ENCODE measurements at places on chromosomes 12 and 14. TPM values are rescaled to one million over a fixed set of nuclear protein-coding genes. Genes with fewer than 3 reads are reported as not detected.

- peak overlapping the region; percentile 58 for H3K4me3 ChIP-seq
- H3K36me3 ChIP-seq, result no peaks in the 10 kb centered on the region
- H3K27ac ChIP-seq, result peak overlapping the region; percentile 100
- peaks cover 6% of the 10 kb centered on the region for H3K4me1 ChIP-seq
- DNase-seq, result peak; percentile 89
Measured at GRCh38 chr14:90382491-90383125, 14.2 kb upstream of the CALM1 start.

GRCh38 chr12:19390051-19390598, 49.2 kb upstream of the AEBP2 start:
- H3K27me3 ChIP-seq, result no peaks in the 10 kb centered on the region
- no peaks in the 10 kb centered on the region for H3K36me3 ChIP-seq
- H3K27ac ChIP-seq, result peak overlapping the region; percentile 31
- peak; percentile 32 for DNase-seq

DNA sequence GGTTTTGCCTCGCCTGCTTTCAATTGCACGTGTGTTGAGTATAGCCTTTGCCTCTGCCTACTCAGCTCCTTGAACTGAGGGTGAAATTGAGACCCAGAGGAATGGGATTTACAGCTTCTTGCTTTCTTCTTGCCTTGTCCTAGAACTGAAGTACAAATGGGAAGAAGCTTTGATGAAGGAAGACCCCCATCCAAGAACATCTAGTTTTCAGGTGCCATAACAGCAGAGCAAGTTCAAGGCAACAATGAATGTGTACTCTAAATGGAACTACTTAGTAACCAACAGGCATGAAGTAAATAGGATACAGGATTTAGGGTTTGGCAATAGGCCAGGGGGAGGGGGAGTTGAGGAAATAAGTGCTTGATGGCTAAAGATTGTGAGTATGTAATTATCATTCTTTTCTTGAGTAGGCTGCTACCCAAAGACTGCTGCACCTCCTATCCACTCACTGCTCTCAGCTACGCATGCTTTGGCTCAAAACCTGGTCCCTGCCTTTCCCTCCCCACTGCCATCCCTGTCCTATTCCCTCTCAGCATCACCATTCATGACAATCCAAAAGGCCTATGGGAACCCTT, 2.1 kb downstream of the GPX2 start:
- H3K27ac ChIP-seq, result no peak overlapping the region
- H3K4me1 ChIP-seq, result no peaks in the 10 kb centered on the region
- no peaks in the 10 kb centered on the region for H3K27me3 ChIP-seq
- H3K36me3 ChIP-seq, result no peaks in the 10 kb centered on the region
- no peak overlapping the region for H3K4me3 ChIP-seq

The ZFYVE26 gene
- total RNA-seq, result 45.9 TPM

GRCh38 chr12:25131270-25131669, 63.7 kb downstream of the DNAI7 start:
- no peak for DNase-seq
- no peaks in the 10 kb centered on the region for H3K4me1 ChIP-seq

The NUAK1 gene
- 56.8 TPM for total RNA-seq

- H3K27ac ChIP-seq, result peak overlapping the region; percentile 92
- no peaks in the 10 kb centered on the region for H3K36me3 ChIP-seq
- DNase-seq, result no peak
- no peaks in the 10 kb centered on the region for H3K27me3 ChIP-seq
Measured at GRCh38 chr12:93592641-93593406, 20.3 kb downstream of the SOCS2 start.

GRCh38 chr12:132888852-132889251, 1.4 kb upstream of the CHFR start:
- peak overlapping the region; percentile 91 for H3K27ac ChIP-seq
- DNase-seq, result no peak
- no peaks in the 10 kb centered on the region for H3K36me3 ChIP-seq

Data from uterus (tissue), 4 donors.